ENCODE measurements at places on chromosomes 4 and X.

DNA sequence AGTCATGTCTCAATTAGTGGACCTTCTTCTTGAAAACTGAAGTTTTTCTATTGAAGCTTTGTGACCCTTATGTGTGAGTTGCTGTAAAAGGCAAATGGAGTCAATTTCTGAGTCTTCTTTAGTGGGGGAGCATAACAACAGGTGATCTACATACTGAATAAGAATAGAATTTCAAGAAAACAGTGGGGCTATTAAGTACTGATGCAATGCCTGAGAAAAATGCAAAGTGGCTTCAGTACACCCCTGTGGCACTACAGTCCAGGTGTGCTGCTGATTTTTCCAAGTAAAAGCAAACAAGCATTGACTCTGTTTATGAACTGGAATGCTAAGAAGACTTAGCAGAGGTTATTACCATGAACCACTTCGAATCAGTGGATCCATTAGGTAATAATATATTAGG, 328.0 kb upstream of the PABPC4L start:
- no peak for DNase-seq

- no peak for DNase-seq
These were observed 38.2 kb downstream of the C4orf50 start for GRCh38 chr4:5979981-5980380.

GRCh38 chr4:20044502-20044911, 207.2 kb upstream of the SLIT2 start:
- DNase-seq: no peak

GRCh38 chr4:16070203-16070602, 13.6 kb downstream of the PROM1 start:
- DNase-seq: no peak

DNA sequence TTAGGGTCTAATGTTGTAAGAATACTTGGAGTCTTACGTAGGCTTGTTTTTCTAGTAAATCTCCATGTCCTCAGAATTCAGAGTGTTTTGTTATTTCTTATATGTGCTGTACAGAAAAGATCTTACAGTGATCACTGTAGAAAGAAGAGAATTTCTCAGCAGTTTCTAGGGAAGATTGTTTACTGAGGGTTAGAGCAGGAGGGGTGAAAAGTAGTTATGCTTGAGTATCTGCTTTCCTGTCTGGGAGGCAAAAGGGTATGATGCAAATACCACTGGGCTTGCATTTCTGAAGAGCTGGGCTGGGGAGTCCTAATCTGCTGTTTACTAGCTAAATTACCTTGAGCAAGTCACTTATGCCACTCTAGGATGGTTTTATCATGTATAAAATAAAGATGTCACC, 78.2 kb downstream of the BEND4 start:
- no peak for DNase-seq

GRCh38 chr4:28357990-28358389, 1497.3 kb downstream of the STIM2 start:
- DNase-seq: no peak

DNA sequence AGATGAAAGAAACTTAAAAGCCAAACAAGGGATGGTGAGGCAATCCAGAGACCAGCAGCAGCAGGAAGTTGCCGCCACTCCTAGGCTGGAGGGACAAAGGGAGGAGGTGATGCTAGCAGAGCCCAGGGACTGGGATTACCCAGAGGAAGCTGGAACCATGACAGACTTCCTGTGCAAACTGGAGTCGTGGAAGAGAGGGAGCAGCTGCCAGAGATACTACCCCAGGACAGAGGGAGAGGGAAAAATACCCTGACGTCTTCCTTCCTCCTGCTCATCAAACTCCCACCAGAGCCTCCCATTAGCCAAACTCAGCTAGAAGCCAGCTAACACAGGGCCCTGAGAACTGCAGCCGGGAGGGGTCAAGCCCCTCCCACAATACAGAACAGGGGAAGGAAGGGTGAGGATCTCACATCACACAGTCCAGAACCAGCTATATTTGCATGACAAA, 101.2 kb upstream of the KLF3 start:
- no peak for DNase-seq

DNA sequence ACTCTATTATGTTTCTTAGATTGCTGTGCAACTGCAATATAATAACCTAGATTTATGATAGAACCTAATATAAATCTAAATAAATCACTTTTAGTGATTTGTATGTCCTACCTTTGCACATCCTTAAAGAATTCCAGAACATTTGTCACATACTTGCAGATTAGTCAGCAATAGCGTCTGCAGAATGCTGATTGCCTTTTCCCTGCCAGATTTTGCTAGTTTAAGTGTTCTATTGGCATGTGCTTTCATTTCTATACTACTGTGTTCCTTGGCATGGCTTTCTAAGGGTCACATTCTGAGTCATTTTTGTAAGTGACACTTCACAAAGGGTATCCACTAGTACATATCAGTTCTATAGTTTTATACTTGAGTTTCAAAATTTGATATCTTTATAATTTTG, 303.1 kb upstream of the GIMD1 start:
- DNase-seq: no peak

GRCh38 chrX:1587161-1587560, 4.2 kb upstream of the AKAP17A start:
- DNase-seq: no peak

DNA sequence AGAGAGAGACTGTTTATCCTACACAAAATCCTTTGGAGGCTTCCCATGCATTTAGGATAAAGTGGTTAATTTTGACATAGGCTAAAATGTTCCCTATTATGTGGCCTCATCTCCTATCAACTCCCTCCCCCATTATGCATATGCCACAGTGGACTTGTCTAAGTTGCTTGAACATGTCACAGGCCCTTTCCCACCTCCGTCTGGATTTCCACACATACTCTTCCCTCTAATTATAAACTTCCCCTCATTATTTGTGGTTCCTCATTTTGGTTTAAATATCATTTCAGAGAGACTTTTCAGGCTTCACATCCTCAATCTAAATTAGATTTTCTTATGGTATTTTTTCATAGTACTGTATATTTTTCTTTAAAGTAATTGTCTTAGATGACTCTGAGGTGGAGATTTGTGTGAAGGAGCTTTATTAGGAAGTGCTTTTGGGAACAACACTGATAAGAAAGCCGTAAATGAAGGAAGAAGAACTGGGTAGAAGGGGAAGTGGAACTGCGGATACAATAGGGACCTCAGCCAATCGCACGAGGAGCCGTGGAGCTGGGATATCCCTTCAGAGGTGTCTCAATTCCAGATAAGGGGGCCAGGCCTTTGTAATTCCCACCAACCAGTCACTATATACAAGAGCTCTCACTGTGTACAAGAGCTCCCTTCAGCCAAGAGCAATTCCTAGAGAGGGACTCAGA, 7.9 kb downstream of the C4orf17 start:
- DNase-seq: no peak

GRCh38 chr4:138816875-138817274, 198.7 kb upstream of the NOCT start:
- DNase-seq: no peak

- no peak for DNase-seq
These were observed 29.0 kb upstream of the SPACA5B start for GRCh38 chrX:48101443-48101842.

GRCh38 chr4:6986072-6986780, 56.9 kb upstream of the TADA2B start:
- DNase-seq: no peak

- DNase-seq: no peak
These were observed 39.5 kb downstream of the TMEM154 start for GRCh38 chr4:152640058-152640921.

GRCh38 chr4:139208404-139208945, 31.5 kb upstream of the ELF2 start:
- no peak for DNase-seq

- no peak for DNase-seq
These were observed 8.5 kb downstream of the PCDH10 start for GRCh38 chr4:133157460-133158160.

GRCh38 chrX:40722930-40723329, 12.4 kb downstream of the MED14 start:
- DNase-seq: no peak

DNA sequence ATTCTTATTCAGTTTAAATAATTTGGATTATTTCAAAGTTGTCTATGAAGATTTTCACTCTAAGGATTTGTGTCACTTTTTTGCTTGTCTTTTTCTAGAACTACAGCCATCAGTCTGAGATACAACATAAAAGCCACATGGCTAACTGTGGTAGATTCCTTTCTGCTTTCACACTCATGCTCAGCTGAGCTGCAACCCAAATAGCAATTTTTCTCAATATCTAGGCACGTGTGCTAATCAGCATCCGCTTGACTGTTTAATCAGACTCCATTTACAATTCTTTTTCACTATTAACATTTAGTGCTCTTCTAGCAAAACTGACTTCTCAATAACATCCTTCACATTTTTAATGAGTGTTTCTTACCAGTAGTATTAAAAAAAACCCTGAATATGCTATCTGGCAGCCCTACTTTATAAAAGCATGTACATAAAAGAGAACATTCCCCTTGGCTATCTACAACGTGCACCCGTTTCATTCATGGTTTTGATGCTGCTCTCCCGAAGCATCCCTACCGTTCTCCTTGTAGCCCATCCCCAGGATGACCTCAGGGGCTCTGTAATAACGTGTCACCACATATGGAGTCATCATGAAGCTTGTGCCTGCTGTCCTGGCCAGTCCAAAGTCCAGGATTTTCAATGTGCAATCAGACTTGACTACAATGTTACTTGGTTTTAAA, 259.2 kb downstream of the MAPK10 start:
- DNase-seq: no peak

GRCh38 chr4:95181996-95182306, 366.8 kb downstream of the UNC5C start:
- no peak for DNase-seq

DNA sequence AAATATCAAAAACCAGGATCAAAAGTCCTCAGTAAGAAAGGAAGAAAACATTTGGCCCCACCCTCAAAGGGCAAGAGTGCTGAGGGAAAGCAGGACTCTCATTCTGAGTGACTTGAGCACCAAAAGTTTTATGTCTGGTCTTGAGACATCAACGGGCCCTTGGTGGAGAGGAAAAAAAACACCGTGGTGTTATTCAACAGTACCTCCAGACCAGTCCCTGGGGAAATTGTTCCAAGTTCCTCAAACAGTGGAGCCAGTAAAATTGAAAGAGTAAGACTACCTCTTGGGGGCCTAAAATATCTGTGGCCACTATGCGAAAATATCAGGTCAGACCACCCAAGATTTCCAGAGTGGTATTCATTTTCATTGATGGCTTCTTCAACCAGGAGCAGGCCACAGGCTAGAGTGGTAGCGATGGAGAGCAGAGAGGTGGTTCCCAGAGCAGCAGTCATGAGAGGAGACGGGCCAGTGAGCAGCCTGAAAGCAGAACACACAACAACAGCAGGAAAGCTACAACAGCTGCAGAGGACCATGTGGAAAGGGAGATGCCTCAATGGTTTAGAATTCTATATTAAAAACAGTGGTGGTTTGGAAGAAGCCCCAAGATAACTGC, 63.7 kb upstream of the RPL34 start:
- no peak for DNase-seq

GRCh38 chrX:63686878-63687714, 97.9 kb downstream of the ARHGEF9 start:
- no peak for DNase-seq

DNA sequence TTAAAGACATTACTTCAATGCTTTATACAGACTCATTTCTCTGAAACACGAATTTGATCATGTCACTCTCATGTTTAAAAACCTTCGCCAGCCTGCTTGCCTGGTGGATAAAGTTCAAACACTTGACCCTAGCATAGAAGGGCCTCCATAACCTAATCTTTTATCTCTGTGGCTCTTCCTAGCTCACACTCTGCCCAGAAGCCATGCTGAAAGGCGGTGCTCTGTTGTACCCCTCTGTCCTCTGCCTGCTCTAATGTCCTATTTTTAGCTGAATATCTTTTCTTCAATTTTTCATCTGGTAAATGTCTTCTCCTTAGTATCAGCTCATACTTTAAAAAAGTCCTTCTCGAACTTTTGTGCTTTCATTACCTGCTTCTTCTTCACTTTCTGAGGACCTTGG, 302.6 kb upstream of the BOD1L1 start:
- no peak for DNase-seq

DNA sequence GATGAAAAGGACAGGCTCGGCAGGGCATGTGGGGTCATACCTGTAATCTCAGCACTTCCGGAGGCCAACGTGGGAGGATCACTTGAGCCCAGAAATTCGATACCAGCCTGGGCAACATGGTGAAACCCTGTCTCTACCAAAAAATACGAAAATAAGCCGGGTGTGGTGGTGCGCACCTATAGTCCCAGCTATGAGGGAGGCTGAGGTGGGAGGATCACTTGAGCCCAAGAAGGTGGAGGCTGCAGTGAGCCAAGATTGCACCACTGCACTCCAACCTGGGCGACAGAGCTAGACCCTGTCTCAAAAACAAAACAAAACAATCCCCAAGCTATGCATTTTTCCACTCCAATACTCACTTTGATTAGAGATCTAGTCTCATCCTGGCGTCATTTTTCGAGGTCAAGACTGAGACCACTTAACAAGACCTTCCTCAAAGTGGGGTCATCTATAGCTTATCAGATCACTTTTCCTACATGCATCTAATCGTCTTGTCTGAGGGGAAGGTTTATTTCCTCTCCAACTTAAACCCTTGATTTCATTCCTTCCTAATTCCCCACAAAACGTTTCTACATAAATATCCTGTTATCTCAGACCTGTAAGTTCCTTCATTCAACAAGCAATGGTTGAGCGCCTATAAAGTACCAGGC, 1.3 kb downstream of the NKAP start:
- no peak for DNase-seq

DNA sequence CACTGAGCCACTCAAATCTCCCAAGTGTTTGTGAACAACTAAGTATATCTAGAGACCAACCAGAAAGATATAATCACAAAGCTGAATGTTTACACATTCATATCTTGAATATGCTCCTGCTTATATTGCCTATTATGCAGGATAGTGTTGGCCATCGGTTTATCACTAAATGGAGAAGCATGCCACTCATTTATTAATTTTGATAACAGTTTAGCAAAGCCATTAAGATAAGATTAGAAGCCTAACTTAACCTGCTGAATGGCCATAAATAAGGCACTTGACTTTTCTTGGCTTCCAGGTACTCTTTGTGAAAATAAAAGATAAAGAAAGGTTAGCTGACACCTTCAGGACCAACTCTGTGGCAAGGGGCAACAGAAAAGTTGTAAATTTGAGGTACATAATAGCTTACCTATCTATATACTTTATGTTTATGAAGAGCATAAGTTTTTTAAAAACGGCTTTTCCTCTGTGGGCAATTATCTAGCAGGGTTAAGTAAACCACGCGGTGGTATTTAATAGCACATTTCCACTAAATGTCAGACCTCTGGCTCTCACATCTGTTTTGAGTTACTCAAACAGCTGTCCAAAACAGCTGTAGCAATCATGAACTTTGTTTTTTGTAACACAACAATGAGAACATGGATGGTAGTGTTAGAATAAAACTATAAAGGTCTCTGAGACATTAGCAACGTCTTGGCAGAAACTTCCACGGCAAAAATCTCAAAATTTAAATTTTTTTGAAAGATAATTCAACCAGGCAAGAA, 58.8 kb upstream of the FTHL17 start:
- no peak for DNase-seq

DNA sequence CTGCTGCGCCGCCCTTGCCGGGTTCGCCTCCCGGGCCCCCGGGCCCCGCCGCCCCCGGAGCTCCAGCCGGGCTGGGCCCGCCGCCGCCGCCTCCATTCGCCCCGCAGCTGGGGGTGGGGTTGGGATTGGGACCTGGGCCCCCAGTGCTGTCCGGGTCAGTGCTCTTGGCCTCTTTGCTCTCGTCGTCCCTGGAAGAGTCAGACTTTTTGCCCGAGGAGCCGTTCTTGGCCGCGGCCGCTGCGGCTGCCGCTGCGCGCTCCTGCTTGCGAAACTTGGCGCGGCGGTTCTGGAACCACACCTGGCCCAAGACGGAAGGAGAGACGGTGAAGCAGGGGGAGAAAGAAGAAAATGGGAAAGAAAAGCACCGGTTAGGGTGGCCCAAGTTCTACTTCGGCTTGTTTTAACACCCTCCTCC, 2.5 kb downstream of the PHOX2B start:
- no peak for DNase-seq

Measured in activated T-cell treated with anti-CD3 and anti-CD28 coated beads for 48 hours (primary cell).